ENCODE measurements at places on chromosomes 3 and 15. TPM values are rescaled to one million over a fixed set of nuclear protein-coding genes. Genes with fewer than 3 reads are reported as not detected.
A peak's percentile ranks its signal among the peaks of the same experiment; 100 is the strongest.

CCDC33 gene
- total RNA-seq, result not detected

GRCh38 chr15:70880781-70881180 lies 11.5 kb downstream of the THAP10 start:
- H3K27me3 ChIP-seq, result no peaks in the 10 kb centered on the region
- H3K4me3 ChIP-seq, result no peak overlapping the region
- H3K27ac ChIP-seq, result no peak overlapping the region

CFAP20DC gene
- 2.0 TPM for total RNA-seq

DNA sequence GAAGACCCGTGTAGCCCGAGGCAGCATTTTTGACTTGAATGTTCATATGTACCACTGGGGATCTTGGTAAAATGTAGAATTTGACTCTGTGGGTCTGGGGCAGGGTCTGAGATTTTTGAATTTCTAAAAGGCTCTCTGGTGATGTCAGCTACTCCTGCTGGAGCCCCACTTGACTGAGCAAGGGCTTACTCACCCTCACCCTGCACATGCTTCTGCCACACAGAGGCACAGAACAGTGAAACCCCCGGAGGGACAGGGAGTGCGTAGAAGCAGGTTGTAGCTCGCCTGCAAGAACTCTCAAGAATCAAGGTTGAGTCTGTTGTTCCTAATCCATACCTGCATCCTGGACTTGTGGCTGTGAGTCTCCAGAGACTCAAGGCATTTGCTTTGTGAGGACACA lies 41.1 kb downstream of the SLCO3A1 start:
- H3K27me3 ChIP-seq, result no peaks in the 10 kb centered on the region
- DNase-seq, result no peak
- H3K4me1 ChIP-seq, result peaks cover 10% of the 10 kb centered on the region
- H3K36me3 ChIP-seq, result peaks cover 4% of the 10 kb centered on the region
- no peak overlapping the region for H3K27ac ChIP-seq

DNA sequence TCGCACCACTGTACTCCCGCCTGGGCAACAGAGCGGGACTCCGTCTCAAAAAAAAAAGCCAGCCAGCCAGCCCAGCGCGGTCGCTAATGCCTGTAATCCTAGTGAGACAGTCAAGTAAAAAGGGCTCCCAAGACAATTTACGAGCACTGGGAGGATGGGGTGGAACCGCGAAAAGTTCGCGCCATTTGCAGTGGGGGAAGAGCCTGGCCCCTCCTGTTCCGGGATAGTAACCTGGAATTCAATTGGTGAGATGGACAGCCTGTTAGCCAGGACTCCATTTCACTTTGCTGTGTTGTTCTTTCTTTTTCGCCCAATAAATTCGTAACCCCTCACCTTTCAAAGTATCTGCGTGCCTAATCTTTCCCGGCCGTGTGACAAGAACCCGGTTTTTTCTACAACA lies 19.5 kb downstream of the SLC4A7 start:
- no peak for DNase-seq
- H3K36me3 ChIP-seq, result peaks cover 28% of the 10 kb centered on the region

DPH6 gene
- 14.8 TPM for total RNA-seq

- peaks cover 21% of the 10 kb centered on the region for H3K4me1 ChIP-seq
- H3K36me3 ChIP-seq, result peaks cover 24% of the 10 kb centered on the region
- no peak overlapping the region for H3K27ac ChIP-seq
- peaks cover 1% of the 10 kb centered on the region for H3K27me3 ChIP-seq
- no peak overlapping the region for H3K4me3 ChIP-seq
These were observed 48.1 kb downstream of the BBS4 start for GRCh38 chr15:72733941-72734738.

CYP1A2 gene
- total RNA-seq, result not detected

GOLGA8T gene
- total RNA-seq, result not detected

DNA sequence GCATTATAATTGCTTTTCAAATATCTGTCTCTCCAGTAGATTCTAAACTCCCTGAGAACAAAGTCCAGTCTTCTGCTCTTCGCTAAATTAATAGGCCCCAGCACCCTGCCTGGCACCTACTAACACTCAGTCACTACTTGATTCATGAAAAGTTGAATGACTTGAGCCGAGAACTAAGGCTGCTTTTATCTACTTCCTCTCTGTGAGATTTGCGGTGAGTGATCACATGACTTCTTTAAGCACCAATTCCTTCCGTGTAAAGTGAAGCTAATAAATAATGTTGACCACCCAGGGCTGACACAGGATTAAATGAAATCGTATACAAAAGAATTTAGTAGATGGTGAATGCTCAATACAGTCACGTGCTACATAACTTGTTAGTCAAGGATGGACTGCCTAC lies 44.6 kb upstream of the PGPEP1L start:
- H3K36me3 ChIP-seq, result no peaks in the 10 kb centered on the region
- no peak overlapping the region for H3K27ac ChIP-seq
- no peak overlapping the region for H3K4me3 ChIP-seq
- peaks cover 8% of the 10 kb centered on the region for H3K27me3 ChIP-seq
- DNase-seq, result no peak
- H3K4me1 ChIP-seq, result no peaks in the 10 kb centered on the region

- peak overlapping the region; percentile 84 for H3K4me3 ChIP-seq
- H3K27me3 ChIP-seq, result peaks cover 3% of the 10 kb centered on the region
- DNase-seq, result peak; percentile 90
These were observed 33.8 kb downstream of the MBNL1 start for GRCh38 chr3:152302521-152303021.

DNA sequence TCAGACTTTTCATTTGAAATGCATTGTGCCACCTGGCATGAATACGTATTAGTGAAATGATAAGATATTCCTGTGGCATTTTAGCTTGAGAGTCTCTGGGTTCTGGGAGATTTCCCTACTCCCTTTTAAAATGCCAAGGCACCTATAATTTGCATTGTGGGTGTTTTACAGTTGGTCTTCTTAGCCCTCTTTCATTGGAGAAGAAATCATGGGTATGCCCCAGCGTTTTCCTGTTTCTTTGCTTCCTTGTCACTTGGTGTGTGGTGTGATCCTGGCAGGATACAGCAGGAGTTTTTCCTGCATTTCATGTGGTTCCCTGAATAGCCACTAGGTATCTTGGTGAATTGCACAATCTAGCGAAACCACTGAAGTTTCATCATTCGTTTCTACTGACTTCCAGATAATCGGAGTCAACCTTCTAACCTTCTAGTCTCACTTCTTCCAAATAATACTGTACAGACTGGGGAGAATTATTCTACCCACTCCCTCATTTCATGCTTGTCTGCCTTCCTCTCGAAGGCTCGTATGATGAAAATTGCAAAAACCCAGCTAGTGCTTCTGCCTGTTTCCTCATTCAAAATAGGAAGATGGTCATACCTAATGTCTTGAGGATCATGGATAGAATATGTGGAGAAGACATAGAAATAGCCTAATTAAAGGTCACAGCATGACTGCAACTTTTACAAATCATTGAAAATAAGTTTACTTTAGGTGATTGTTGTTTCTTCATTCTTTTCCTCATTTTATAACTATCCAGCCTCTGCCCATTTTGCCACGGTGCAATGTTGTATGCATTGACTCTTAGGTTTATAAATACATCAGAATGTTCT lies 2.6 kb downstream of the BHLHE40 start:
- no peaks in the 10 kb centered on the region for H3K27me3 ChIP-seq
- peak overlapping the region; percentile 99 for H3K4me3 ChIP-seq
- peak; percentile 63 for DNase-seq
- H3K36me3 ChIP-seq, result peaks cover 21% of the 10 kb centered on the region
- peaks cover 79% of the 10 kb centered on the region for H3K4me1 ChIP-seq
- peak overlapping the region; percentile 72 for H3K27ac ChIP-seq

- no peaks in the 10 kb centered on the region for H3K36me3 ChIP-seq
- H3K27me3 ChIP-seq, result no peaks in the 10 kb centered on the region
- no peak for DNase-seq
- H3K27ac ChIP-seq, result peak overlapping the region; percentile 84
- H3K4me1 ChIP-seq, result peaks cover 78% of the 10 kb centered on the region
These were observed 41.0 kb downstream of the BHLHE40 start for GRCh38 chr3:5020242-5020722.

DNA sequence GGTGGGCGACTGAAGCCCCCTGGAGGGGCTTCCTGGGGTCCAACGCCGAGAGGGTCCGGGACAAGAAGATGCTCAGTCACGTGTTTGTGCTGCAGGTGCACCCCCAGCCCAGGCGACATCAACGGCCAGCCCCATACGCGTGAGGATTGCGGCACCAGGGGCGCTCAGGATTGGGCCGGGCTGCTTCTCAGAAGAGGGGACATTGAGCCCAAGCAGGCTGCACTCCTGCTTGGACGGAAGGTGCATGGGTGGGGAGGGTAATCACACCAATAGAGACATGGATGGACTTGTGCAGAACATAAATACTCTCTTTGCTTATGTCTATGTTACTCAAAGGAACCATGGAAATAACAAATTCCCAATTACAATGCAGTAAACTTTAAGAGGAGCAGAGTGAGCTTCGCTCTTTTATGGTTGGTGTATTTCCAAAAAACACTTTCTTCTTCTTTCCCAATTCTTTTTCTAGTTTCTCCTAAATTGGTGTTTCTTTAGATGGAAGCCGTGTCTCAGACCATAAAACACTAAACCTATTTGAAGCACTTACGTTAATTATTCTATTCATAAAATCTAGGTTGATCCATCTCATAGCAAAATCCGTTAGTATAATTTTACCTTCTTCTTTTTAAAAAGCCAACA lies 182.7 kb downstream of the GOLGA6L6 start:
- no peaks in the 10 kb centered on the region for H3K36me3 ChIP-seq
- H3K4me3 ChIP-seq, result no peak overlapping the region
- H3K27ac ChIP-seq, result no peak overlapping the region
- H3K27me3 ChIP-seq, result no peaks in the 10 kb centered on the region
- H3K4me1 ChIP-seq, result no peaks in the 10 kb centered on the region

DNA sequence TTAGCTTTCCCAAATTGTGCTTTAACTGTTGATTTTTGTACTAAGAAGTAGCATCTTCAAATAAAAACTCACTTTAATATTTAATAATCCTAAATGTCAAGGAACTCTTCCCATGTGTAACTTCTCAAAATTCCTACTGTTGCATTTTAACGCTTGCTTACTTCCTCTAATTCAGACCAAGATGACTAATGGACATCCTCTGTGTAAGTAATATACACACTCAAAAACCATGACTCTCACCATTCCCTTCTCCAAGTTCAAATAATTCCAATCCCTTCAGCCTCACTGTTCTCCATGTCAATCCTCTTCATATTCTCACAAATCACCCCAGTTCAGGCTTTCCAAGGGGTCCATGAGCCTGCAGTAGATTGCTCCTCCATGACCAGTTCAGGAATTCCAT lies 13.0 kb downstream of the MRPL46 start:
- H3K4me3 ChIP-seq, result no peak overlapping the region
- DNase-seq, result no peak
- H3K4me1 ChIP-seq, result peaks cover 26% of the 10 kb centered on the region
- H3K27me3 ChIP-seq, result peaks cover 2% of the 10 kb centered on the region

DNA sequence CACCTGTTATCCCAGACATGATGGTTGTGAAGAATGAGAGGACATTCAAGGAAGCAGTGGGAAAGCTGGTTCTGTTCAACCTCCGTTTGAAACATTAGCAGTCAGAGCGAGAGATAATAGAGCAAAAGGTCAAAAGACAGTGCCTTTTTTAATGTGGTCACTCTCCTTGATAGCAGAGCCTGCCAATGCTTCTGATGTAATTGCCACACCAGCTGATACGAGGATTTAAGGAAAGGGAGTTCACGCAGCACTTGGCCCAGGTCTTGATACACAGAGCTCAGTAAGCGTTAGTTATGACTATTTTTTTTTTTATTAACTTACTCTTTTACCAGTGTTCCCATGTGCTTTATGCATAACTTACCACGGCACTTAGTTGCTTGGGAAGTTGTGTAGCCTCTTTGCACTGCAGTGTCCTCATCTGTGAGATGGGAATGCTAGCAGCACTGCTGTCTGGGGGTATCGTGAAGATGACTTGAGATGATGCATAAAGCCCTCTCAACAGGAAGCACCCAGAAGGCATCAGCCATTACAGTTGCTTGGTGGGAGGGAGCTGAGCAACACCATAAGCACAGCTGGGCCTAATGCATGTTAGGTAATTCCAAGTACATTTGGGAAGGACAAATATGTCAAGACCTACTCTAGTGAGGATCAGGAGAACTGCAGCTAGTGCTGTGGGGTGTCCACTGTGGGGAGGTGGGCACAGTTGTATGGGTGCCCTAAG lies 123.3 kb upstream of the RASGRP1 start:
- DNase-seq, result no peak
- H3K36me3 ChIP-seq, result no peaks in the 10 kb centered on the region
- H3K27me3 ChIP-seq, result peaks cover 2% of the 10 kb centered on the region
- no peak overlapping the region for H3K27ac ChIP-seq
- H3K4me1 ChIP-seq, result peaks cover 32% of the 10 kb centered on the region

ADAMTS9 gene
- total RNA-seq, result 0.21 TPM

GRCh38 chr3:179281825-179282224 lies 30.9 kb upstream of the KCNMB3 start:
- no peak overlapping the region for H3K4me3 ChIP-seq
- no peak overlapping the region for H3K27ac ChIP-seq
- DNase-seq, result no peak
- H3K4me1 ChIP-seq, result no peaks in the 10 kb centered on the region
- peaks cover 22% of the 10 kb centered on the region for H3K27me3 ChIP-seq

GRCh38 chr3:195348426-195349115 lies 77.6 kb upstream of the XXYLT1 start:
- no peak for DNase-seq
- H3K36me3 ChIP-seq, result peaks cover 15% of the 10 kb centered on the region
- H3K27me3 ChIP-seq, result no peaks in the 10 kb centered on the region
- H3K4me1 ChIP-seq, result peaks cover 16% of the 10 kb centered on the region
- no peak overlapping the region for H3K27ac ChIP-seq
- no peak overlapping the region for H3K4me3 ChIP-seq

SPINK8 gene
- total RNA-seq, result not detected

GRIP2 gene
- total RNA-seq, result not detected

DNA sequence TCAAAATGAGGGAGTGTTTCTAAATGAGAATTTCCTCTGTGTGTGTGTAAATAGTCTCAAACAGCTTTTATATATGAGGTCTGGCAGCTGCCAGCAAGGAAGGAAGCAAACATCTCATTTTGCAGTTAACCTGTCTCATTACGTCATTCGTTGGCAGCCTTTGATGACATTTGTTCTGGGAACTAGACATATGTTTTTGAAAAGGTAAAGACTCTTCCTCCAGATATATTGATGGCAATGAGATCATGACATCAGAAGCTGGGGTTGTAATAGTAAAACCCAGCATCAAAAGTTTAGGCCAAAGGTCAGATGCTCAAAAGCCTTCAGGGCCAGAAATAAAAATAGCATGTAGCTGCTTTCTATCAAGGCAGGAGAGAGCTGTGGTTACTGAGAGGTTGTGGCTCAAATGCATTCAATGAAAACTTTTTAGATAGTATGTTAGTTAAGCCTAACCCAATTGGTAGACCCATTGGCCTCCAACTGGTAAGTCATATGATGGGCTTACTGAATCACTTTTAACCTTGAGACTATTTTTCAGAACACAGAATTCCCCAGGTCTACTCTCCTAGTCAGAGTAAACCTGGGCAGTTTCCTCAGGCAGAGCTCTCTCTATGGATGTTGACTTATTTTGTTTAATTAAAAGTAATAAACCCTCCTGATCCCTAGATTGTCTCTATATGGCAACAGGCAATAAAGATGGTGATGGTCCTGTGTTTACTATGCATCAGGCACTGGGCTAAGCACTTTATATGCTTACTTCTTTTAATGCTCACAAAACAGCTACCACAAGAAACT lies 386.5 kb upstream of the CFAP20DC start:
- H3K4me3 ChIP-seq, result no peak overlapping the region
- no peaks in the 10 kb centered on the region for H3K27me3 ChIP-seq
- no peaks in the 10 kb centered on the region for H3K36me3 ChIP-seq

GRCh38 chr15:94231723-94232468 lies 535 bp downstream of the MCTP2 start:
- H3K4me3 ChIP-seq, result peak overlapping the region; percentile 60
- no peak for DNase-seq
- no peak overlapping the region for H3K27ac ChIP-seq
- H3K4me1 ChIP-seq, result peaks cover 19% of the 10 kb centered on the region
- H3K27me3 ChIP-seq, result no peaks in the 10 kb centered on the region
- H3K36me3 ChIP-seq, result no peaks in the 10 kb centered on the region
